ENCODE measurements at places on chromosomes 1 and 21.

GRCh38 chr21:36103434-36103833 lies 31.4 kb upstream of the CBR3 start:
- no peak for DNase-seq

GRCh38 chr1:30603081-30603858 lies 120.1 kb downstream of the MATN1 start:
- no peak for DNase-seq

DNA sequence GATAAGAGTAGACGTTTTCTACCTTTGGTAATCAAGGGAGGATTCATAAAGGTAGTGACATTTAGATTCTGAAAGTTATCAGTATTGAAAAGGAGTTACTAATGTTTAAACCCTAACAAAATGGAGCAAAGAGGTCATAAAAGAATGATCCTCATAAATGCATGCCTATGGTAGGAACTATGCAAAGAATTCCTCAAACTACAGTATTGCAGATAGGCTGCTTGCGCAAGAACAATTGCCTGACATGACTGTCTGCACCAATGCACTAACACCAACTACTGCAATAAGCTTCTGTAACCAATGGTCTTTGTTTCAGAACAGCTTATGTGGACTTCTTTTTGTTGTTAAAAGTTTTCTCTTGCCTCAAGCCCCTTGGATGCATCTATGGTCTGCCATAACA lies 597.3 kb upstream of the ADGRL4 start:
- no peak for DNase-seq

DNA sequence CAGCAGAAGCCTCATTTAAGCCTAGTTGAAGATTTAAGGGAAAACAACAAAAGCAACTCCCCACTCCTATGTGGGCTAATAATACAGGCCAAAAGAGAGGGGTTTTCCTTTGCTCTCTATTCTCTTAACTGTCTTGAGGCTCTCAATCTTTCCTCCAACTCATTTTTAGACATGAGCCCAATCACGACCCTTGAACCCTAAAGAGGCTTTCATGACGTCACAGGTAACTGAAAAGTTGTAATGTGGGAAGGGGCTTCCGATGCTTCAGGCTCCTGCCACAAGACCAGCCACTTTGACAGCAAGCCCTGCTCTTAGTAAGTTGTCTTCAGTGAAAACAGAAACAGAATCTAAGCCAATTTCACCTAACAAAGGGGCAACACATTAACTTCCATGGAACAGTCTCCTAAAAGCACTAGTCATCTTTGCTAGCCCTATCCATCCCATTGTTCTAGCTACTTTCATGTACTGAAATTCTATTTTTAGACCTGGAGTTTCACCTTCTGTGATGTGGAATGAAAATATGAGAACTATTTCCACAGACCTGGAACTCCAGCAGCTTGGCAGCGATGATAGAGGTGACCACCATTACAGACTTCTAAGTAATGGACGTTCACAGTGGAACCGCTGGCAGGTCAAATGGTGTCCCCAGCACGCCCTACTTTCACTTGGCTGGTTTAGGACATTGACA lies 36.3 kb downstream of the GPR161 start:
- no peak for DNase-seq

DNA sequence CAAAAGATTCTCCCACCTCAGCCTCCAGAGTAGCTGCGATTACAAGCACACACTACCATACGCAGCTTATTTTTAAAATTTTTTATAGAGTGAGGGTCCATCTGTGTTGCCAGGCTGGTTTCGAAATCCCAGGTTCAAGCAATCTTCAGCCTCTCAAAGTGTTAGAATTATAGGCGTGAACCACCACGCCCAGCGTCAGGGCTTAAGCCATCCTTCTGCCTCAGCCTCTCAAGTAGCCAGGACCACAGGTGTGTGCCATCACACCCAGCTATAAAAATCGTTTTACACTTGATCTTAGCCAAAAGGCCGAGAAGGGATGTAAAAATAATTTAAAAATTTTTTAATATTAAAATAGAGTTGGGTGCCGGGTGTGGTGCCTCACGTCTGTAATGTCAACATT lies 4.3 kb upstream of the SLC25A33 start:
- DNase-seq: no peak

GRCh38 chr1:62068416-62068843 lies 126.2 kb upstream of the L1TD1 start:
- no peak for DNase-seq

DNA sequence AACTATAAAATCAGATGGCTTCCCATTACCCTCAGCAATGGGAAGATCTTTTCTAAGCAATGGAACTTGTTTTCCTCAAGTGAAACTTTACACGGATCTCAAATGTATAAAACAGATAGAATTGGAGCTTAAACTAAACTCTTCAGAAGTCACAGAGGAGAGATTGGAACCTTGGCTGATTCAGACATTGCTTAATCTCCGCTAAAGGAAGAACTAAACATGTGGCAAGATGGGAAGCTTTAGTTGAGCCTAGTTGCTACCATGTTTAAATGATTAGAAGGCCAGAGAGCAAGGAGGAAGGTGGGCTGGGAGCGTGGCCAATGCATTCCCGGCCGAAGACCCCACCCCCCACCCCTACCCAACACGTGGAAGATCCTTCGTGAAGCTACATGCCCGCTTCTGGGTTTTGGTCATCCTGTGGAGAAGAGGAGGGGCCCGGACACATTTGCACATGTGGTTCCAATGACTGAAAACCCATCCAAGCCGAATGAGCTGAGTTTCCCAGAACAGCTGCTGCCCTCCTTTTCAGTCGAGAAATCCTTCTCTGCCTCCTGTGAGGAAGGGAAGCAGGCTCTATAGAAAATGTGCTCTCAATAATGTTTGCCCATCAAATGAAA lies 164.3 kb downstream of the MIS18A start:
- no peak for DNase-seq

DNA sequence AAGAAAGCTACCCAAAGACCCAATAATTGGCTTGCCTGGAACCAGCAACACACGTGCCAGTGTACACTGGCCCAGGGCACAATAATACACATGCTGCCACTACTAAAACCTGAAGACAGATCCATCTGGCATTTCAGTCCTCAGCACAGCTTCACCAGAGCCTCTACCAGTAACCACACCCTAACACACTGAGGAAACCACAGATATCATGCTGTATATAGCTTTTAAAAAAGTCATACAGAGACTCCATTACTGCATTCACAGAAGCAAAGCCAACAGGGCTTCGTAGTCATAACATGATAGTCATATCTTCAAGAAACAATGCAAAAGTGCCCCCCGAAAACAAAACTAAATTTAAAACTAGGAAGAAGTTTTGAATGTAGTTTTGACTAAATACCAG lies 40.6 kb upstream of the NEGR1 start:
- no peak for DNase-seq

GRCh38 chr21:31660259-31660565 lies 719 bp downstream of the SOD1 start:
- DNase-seq: no peak

DNA sequence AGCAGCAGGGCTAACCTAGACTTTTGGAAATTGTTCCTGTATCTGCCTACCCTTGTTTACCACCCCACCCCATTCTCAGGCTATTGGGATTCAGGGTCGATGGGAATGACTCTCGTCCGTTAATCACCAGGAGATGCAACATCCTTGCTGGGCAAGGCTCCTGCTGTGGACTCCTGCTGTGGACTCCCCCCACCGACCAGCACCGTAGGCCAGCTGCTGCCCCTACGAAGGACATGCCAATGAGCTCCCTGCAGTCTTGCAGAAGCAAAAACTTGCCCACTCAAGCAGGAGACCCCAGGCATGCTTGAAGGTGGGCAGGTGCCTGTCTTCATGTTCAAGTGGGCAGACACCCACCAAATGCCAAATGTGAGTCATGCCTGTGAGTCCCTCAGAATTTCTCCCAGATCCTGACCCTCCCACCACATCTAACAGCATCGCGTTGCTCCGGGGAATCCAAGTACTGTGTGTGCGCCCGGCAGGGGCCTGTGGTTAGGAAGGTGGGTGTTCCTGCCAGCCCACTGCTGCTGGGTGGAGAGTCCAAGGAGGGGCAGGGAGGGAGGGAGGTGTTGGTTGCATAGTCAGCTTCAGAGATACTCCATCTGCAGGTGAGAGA lies 41.7 kb upstream of the SOX13 start:
- no peak for DNase-seq

DNA sequence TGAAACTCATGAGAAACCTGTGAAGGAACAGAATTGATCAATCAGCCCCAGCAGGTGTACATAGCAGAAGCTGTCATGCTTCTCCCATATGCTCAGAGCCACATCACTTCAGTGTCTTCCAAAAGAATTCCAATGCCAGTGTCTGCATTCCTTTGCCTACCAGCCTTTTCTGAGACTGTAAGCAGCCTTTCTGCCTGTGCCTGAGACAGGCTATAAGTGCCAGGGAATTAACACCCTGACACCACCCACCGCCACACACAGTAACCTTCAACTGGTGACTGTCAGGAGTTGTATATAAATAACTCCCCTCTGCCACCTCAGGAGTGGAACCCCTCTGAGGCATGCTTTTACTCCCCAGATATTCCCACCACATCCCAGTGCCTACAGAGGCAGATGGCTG lies 38.1 kb upstream of the SLAMF9 start:
- DNase-seq: no peak

DNA sequence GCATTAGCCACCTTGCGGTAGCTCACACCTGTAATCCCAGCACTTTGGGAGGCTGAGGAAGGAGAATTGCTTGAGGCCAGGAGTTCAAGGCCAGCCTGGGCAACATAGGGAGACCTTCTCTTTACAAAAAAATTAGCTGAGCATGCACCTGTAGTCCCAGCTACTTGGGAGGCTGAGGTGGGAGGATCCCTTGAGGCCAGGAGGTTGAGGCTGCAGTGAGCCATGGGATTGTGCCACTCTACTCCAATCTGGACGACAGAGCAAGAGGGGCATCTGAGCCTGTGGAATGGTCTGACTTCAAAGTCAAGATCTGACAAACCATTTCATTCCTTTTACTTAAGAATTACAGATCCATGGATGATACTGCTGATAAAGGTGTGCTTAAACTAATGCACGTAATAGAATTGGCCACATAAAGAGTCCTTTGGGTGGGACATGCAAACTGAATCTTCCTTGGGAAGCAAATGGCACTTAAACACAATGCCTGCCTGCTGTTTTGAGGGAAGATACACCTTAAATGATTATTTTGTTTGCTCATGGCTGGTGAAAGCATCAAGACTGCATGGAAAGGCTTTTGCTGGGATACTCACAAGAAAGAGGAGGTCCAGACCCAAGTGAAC lies 2.5 kb upstream of the TMEM201 start:
- no peak for DNase-seq

DNA sequence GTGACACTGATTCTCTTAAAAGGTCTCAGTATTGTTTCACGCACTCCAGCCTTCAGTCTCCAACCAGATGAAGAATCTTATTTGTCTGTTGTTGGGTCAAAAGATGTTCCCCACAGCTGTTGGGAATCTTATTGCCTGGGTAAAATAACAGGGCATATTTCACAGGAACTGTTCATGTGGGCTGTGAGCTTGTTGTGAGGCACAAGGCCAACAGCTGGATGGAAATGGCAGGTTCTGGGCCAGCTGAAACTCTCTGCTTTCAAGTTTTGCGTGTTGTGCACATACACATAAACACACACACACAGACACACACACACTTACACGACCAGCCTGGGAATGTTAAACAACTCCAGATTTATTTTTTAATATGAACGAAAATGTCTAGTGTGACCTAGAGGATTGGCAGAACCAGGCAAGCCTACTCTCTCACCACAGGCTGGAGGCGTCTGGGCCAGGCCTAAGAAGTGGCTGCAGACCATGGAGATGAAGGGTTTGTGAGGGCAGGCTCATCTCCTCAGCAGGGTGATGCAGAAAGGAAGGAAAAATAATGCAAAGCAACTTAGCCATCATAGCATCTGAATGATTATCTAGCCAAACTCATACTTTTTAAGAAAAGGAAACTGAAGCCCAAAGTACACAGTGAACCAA lies 357.0 kb downstream of the TTLL7 start:
- no peak for DNase-seq

DNA sequence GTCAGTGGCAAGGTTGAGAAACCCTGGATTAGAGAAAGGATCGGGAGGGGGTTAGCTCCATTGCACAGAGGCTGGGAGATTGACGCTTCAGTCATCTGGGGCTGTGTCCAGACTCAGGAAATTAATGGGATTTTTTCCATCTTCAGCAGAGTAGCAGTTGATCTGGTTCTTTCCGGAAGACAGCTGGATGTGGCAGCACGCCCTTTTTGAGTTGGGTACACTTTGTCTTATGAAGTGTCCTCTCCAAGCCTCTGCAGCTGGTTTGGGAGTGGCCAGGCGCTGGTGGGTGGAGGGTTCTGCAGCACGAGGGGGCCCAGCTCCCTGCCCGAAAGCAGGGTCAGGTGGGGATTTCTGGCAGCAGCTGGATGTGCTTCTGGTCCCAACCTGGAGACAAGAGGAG lies 95.1 kb downstream of the TAS1R2 start:
- DNase-seq: no peak

GRCh38 chr1:172895050-172895460 lies 155.7 kb downstream of the TNFSF18 start:
- no peak for DNase-seq

GRCh38 chr1:151444783-151445177 lies 14.5 kb downstream of the POGZ start:
- DNase-seq: no peak

DNA sequence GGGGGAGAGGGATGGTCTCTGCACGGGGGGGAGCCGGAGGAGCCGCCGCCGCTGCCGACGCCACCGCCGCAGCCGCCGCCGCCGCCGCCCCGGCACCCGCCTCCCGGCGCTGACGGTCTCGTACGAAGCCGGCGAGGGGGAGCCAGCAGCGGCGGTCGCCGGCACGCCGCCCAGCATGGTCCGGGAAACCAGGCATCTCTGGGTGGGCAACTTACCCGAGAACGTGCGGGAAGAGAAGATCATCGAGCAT lies 311 bp downstream of the SPEN start:
- DNase-seq: no peak

DNA sequence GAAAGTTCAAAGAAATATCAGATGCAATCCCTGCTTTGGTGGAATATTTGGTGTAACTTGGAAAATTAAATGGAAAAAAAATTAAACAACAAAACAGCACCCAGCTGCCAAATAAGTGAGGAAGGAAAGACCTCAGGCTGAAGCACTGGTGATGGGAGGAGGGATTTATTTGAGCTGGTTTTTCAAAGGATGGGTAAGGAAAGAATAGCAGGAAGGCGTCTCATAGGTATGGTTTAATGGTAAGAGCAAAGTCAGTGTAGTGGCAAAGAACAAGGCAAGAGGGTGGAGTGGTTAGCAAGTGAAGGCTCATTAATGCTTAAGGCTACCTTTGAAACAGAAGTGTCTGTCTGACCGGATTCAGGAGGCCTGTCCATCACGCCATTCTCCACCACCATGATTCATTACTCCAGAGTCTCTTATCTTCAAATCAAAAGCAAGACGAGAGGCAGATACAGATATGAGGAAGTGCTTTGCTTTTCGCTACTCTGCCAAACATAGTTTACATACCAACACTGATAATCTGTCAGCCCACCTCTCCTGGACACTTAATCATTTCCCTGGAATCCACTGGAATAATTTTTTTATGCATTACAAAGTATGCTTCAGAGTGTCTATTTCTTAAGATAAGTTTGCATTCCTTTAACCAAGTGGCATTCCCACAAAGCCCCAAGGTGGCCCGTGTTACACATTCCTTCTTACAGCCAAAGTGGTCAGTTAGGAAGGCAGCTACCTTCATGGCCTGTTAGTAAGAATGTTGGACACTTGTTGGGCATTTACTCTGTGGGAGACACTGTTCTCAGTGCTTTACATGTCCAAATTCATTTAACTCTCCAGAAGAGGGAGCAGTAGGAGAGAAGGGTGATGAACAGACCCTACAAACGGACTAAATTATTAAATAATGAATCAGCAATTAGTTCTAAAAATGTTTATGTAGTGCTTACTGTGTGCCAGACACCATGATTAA lies 146.6 kb downstream of the ROR1 start:
- no peak for DNase-seq
